ENCODE measurements at places on chromosomes 5 and 9.
A peak's percentile ranks its signal among the peaks of the same experiment; 100 is the strongest.

GRCh38 chr5:177049285-177049684 lies 26.8 kb downstream of the ZNF346 start:
- no peak for DNase-seq

DNA sequence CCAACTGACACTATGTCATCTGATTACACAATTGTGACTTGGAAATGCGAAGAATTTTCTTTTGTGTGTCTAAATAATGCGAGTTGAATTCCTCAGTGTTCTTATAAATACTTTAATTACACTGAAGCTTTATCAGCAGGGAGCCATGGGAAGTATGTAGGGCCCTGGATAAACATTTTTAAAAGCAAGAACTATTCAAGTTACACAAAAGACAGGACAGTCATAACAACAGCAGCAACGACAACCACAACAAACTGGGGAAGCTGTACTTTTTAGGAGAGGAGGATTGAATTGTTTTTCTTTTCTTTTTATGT lies 250.3 kb upstream of the ZNF608 start:
- DNase-seq: no peak

DNA sequence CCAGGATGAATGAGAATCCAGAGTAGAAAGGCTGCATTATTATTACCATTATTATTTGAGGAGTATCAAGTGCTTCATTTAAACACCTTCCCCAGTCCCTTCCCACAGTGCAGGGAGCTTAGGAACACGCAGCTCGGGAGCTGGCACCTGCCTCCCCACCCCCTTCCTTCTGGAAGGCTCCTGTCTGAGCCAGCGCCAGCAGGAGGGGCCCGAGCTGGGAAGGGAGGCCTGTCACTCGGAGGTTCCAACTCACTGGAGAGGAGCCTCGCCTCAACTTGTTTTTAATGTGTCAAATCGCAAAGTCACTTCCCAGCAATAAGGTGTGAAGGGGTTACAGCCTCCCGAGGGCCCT lies 156.4 kb upstream of the IRX4 start:
- DNase-seq: no peak

GRCh38 chr5:120219988-120220387 lies 244.1 kb upstream of the PRR16 start:
- DNase-seq: no peak

- no peak for DNase-seq
These were observed 26.9 kb upstream of the SH3PXD2B start for GRCh38 chr5:172481011-172481800.

- peak; percentile 26 for DNase-seq
These were observed 303.7 kb downstream of the RAB3C start for GRCh38 chr5:58886315-58887207.

GRCh38 chr9:92970467-92970923 lies 23.2 kb downstream of the FGD3 start:
- DNase-seq: no peak

DNA sequence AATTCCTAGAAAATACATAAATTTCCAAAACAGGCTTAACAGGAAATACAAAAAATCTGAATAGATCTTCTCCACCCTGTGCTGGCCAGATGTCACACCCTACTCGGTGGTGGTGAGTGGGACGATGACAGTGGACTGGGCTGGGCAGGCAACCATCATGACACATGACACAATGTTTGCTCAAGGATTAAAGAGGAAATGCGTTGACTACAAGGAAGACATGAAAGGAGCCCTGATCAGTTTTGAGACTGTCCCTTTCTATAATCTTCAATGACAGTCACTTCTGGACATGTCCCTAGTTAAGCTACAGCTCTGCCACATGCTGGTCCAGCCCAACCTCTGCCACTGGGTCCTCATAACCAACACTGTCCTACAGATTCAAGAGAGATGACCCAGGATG lies 99.8 kb downstream of the ZDHHC21 start:
- no peak for DNase-seq

GRCh38 chr9:134389642-134390041 lies 63.4 kb downstream of the RXRA start:
- DNase-seq: no peak

DNA sequence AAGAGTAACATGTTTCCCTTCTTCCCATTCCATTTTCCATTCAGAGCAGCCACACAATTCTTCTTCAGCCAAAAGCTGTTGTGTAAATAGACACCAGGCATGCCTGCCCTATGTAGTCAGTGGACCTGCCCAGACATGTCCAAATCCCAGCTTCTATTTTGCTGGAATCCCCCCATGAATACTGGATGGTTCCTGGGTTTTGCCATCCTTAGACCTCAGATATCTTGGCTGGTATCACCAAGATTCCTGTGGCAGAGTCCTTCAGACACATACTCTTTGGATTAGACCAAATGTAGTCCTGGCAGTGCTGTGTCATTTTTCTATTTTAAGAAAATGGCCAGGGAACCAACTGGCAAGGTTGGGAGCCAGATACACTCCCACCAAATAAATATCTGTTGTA lies 10.3 kb downstream of the FST start:
- no peak for DNase-seq

GRCh38 chr5:156912869-156913268 lies 50.2 kb downstream of the TIMD4 start:
- no peak for DNase-seq

DNA sequence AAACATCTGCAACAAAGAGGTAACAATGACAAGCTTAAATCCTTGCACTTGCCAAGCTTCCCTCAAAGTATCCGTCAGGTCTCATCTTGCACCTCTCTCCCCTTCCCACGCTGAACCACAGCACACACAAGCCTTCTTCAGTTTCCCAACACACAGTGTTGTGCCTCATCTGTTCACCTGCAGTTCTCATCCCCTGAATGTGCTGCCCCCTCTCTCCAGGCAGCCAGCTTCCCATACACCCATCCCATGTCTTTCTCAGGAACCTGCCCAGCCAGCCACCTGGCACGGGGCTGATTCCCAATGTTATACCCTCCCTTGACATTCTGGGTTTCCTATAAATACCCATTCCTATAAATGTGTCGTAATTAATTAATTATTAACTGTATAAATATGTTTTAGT lies 314.8 kb downstream of the PRELID2 start:
- no peak for DNase-seq

GRCh38 chr9:4984171-4984620 lies 876 bp upstream of the JAK2 start:
- DNase-seq: no peak

DNA sequence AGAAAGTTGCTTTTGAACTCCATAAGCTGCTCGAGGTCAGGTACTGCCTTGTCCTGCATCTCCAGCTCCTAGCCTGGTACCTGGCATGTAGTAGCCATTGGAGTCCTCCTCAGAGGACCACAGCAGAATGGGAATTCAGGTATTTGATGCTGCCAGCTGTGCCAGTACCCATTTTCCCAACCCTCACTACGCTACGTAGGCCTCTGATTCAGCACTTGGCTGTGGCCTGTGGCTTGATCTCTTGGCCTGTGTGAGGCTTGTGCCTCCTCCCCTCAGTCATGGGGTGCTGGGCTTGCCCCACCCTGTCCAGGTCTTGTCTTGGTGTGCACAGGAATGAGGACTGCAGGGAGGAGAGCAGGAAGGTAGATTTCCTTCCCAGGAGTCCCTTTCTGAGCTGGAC lies 11.8 kb downstream of the OTULIN start:
- DNase-seq: no peak

DNA sequence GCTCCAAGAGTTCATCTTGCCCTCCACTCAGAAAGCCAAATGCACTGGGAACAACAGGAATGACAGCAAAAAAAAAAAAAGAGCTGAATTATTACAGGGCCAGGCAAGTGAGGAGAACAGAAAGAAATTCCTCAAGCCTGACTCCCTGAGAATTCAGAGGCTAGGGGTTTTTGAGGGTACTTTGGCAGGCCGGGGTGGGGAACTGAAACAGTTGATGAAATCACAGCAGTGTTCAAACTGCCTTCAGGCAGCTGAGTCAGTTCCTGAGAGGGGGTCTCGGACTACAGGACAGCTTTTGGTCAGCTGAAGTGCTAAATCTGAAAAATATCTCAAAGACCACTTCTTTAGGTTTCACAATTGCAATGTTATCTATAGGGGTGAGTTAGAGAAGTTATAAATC lies 419.4 kb downstream of the SEMA5A start:
- DNase-seq: no peak

DNA sequence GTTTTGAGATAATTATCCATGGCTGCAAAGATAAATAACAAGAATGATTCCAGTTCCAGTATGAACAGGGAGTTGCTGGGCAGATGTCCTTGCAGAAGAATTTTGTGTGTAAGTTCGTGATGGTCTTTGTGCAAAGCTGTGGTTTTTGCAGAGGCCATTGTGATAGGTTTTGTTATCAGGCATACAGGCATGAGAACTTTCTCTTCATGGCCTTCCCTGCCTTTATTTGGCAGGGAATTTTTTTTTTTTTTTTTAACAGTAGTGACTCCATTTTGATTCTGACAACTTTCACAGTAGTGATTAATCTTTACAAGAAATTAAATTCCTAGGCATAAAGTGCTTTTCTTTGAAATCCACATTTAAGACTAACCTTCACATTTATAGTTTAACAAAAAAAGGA lies 1999.5 kb upstream of the CDH6 start:
- DNase-seq: no peak

DNA sequence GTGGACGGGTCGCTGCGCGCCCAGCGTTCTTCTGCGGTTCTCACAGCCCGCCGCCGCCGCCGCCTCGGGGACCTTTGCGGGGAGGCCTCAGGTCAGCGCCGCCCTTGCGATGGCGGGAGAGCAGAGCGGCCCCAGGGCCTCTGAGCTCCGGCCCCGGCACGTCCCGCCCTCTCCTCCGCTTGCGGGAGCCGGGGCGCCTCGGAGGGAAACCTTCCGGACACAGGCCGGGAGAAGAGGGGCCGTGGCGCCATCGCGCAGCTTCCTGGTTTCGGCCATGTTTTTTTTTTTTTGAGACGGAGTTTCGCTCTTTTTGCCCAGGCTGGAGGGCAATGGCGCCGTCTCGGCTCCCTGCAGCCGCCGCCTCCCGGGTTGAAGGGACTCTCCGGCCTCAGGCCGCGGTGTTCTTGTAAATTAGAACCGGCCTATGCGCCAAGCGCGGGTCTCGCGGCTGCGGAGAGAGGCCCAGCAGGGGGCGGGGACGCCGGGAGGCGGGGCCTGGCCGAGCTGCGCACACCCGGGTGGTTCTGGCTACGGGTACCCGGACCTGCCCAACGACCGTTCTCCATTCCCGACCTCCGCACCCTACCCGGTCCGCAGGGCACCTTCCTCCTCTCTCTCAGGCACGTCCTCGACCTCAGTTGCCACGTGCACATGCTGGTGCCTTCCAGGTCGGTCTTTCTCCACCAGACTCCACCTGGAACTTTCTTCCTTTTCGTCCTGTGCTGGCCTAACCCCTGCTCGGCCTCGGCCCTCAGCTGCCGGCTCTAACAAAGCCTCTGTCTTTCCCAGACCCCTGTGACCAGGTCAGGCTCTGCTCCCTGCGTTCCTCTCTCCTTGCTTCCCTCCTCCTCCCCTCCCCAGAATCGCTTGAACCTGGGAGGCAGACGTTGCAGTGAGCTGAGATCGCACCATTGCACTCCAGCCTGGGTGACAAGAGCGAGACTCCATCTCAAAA lies 28.8 kb upstream of the MGAT1 start:
- peak; percentile 64 for DNase-seq

- no peak for DNase-seq
These were observed 182.0 kb downstream of the CCDC192 start for GRCh38 chr5:127885176-127885575.

- DNase-seq: no peak
These were observed 512.1 kb upstream of the MEF2C start for GRCh38 chr5:89395111-89395510.

DNA sequence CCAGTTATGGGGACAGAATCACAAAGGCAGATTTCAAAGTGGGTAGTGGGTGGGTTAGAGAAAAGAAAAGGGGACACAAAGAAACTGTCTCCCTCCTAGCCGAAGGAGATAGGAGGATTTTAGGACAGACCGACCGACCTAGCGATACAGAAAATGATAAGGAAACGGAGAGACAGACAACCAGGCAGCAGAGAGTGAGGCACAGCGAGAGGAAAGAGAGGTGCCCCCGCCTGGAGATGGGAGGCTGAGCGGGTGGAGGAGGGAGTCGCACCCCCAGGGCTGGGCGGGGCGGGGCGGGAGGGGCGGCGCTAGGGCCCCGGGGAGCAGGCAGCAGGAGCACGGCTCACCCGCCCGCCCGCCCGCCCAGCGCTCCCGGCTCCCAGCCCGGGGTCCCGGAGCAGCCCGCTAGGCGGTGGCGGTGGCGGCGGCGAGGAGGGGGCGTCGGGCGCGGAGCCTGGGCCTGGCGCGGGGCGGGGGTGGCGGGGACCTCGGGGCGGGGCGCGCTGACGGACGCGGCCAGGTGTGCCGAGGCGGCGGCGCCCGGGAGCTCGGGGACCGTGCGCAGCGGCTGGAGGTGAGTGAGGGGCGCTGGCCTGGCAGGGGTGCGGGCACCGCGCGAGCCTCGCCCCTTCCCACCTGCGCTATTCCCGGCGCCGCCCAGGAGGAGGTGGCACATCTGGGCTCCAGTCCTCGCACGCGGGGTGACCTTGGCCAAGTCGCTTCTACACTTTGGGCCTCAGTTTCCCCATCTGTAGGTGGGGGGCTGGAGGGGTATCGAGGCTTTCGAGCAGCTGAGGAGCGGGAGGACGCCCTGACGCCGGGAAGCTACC lies 15.9 kb upstream of the SYNPO start:
- DNase-seq: peak; percentile 8

All from naive thymus-derived CD8-positive, alpha-beta T cell (primary cell).